SW 1271 (cell line): ENCODE measurements at places on chromosomes 1 and 21.

DNA sequence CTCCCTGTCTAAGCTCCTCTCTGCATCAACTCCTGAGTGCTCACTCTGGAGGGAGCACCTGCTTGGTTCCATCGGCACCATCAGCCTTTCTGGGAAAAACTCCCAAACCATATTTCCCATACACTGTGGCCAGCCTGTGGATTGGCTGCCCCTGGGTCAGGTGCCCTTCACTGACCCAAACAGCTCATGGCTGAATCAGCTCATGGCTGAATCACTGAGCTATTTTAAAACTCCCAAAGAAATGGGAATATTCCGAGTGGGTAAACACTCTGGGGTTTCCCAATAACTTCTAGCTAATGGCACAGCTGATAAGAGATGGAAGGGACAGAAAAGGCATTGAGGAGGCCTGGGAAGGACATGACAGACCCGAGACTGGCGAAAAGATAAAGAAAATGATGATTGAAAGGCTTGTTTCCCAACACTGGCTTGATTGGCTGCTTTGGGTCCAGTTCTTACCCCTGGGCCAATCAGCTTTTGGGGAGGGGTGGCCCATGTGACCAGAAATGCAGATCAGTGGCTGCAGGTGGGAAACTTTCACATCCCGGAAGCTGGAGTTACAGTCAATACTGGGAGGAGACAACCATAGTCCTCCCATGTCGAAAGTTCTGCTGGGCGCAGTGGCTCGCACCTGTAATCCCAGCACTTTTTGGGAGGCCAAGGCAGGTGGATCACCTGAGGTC, 37.3 kb upstream of the KAZN start:
- DNase-seq, result no peak

GRCh38 chr21:28069450-28069923, 923.2 kb downstream of the LTN1 start:
- DNase-seq, result no peak

GRCh38 chr1:155070158-155070621, 6.7 kb downstream of the EFNA4 start:
- DNase-seq, result no peak

DNA sequence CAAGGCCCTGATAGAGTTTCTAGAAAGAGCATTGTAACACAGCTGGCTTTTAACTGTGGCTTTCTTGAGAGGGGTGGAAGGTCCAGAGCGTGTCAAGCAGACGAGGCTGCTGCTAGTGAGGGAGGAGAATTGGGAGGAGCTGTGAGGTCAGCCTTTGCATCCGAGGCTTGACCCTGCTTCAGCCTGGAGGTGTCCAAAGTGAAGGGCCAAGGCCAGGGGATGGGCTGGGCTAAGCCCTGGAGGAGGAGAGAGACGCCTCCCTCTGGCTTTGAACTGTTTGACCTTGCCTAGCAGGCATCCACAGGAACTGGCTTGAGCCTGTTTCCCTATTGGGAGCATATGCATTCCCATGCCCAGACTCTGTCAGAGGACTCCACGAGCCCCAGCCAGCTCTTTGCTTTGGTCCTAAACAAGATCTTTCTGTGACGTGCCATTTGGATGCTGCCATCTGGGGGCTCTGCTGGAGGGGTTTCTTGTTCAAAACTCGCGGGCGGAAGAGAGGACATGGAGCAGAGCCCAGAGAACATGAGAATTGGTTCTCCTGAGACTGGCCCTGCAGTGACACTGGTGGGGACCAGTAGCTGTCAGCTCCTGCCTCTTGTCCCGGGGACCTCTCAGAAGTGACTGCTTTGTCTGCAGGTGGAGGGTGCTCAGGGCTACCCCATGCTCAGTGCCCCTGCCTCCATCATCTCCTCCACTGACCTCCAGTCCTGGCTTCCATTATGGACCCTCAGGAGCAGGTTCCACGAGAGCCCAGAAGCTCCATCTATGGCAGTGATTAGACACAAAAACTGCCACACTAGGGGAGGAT, 5.5 kb downstream of the ACTRT2 start:
- DNase-seq, result no peak

GRCh38 chr1:43970502-43970901, 692 bp downstream of the DPH2 start:
- DNase-seq, result no peak

DNA sequence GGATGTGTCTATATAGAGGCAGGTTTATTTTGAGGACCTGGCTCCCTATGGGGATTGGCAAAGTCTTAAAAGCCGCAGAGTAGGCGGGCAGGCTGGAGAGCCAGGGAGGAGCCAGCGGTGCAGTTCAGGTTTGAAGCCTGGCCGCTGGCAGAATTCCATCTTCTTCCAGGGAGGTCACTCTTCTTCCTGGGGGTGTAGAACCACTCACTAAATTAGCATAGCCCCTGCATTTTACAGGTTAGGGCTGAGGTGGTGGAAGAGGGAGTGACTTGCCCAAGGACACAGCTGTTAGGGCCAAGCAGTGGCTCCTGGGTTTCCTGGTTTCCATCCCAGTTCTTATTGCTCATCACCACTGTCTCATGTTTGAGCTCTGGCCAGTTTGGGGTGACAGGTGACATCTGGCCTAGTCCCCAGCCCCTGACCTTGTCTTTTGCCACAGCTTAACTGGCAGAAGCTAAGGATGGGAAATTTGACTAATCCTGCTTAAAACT, 1.4 kb downstream of the PINK1 start:
- DNase-seq, result no peak

- DNase-seq, result peak; percentile 88
Observed at GRCh38 chr1:58848818-58849411, 65.1 kb upstream of the JUN start.

DNA sequence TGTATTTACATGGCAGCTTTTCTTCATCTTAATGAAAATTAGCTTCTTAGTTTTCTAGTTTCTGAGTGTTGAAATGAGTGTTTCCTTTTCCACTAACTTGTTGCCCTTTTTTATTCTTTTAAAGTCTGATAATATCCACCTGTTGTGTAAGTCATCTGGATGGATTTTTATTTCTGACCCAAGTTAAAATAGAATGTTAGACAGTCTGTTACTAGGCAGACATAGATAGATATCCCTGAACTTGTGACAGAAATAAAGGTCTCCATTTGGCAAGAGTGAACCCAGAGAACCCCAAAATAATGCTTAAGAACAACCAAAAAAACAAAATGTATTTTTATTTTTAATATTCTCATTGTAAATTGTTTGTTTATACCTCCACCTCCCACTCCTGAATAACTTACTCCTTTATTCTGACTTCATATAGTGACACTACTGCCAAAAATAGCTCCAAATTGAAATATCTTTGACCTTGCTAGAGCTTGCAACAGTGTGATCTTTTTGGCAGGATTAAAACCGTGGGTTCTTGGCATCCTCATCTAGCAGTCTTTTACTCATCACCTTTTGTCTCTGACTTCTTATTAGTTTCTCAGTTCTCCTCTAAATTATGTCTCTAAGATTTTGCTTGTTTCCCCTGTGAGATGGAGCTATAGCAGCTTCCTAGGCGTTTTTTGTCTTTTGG, 26.9 kb upstream of the SH3D21 start:
- DNase-seq, result no peak

- no peak for DNase-seq
Observed at GRCh38 chr1:43639976-43640794, 9.8 kb upstream of the KDM4A start.

DNA sequence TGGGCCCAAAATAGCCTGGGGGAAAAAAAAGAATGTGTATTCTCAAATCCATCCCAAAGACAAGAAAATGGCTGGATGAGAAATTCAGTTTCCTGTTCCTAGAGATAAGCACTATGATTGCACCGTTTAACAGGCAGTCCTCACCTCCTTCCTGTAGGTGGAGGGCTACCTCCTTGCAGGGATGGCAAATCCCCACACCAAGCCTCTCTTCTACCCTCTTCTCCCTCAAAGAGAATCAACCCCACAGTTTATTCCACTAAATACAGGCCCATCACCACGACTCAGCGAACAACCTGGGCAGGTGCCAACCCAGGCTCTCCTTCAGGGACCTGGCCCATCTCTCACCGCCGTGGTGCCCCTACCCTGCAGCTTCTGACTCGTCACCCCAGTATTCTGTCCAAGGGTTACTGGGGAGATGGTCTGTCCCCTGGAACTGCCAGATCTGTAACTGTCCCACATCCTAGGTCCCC, 3.4 kb upstream of the CHD5 start:
- no peak for DNase-seq

DNA sequence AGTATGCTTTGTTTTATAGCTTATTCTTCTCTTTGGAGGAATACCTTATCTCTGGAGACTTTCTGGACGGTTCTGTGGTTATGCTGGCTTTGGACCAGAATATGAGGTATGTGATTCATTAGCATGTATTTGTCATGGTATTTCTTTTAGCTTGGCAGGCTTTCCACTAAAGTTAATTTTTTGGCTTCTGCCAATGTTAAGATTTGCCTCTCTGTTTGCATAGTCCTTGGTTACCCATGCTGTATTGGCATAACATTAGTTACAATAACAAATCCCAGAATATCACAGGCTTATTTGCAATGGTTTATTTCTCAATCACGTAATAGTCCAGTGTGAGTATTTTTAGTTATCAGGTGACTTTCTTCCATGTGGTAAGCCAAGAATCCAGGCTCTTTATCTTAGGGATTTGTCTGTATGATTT, 9.7 kb downstream of the ZMPSTE24 start:
- no peak for DNase-seq

- DNase-seq, result no peak
Observed at GRCh38 chr1:78676993-78677392, 27.4 kb downstream of the IFI44 start.

GRCh38 chr1:228346731-228347130, 59.9 kb downstream of the TRIM11 start:
- DNase-seq, result no peak

- no peak for DNase-seq
Observed at GRCh38 chr1:26021647-26022403, at the start of gene EXTL1. TSS of gene EXTL1 (plus strand) at chr1:26021775. CDS start at chr1:26022647, 872 bp downstream.

GRCh38 chr21:28754862-28755261, 237.8 kb downstream of the LTN1 start:
- DNase-seq, result no peak

DNA sequence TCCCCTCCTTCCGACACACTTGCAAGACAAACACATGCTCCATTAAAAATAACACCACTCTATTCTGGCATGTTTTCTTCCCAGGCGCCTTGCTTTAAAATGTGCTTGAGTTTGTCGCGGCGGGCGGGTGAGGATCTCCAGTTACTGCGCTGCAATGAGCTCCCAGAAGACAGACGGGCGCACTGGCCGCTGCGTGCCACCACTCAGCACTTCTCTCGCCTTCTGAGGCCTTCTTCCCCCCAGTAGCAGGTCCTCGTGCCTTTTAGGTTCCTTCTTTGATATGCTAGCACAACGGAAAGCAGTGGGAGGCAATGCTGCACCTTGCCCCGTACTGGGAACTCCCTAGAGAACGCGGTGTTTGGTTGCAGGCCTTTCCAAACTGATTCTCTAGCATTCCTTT, 279.5 kb upstream of the NR5A2 start:
- no peak for DNase-seq

DNA sequence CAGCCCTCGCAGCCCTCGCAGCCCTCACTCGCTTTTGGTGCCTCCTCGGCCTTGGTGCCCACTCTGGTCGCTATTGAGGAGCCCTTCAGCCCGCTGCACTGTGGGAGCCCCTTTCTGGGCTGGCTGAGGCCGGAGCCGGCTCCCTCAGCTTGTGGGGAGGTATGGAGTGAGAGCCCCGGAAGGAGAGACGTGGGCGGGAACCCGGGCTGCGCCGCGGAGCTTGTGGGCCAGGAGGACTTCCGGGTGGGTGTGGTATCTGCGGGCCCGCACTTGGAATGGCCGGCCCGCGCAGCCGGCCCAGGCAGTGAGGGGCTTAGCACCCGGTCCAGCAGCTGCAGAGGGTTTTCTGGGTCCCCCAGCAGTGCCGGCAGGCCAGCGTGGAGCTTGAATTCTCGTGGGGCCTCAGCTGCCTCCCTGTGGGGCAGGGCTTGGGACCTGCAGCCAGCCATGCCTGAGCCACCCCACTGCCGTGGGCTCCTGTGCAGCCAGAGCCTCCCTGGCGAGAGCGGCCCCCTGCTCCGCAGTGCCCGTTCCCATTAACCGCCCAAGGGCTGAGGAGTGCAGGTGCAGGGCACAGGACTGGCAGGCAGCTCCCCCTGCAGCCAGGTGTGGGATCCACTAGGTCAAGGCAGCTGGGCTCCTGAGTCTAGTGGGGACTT, 9.9 kb upstream of the CFHR2 start:
- no peak for DNase-seq

DNA sequence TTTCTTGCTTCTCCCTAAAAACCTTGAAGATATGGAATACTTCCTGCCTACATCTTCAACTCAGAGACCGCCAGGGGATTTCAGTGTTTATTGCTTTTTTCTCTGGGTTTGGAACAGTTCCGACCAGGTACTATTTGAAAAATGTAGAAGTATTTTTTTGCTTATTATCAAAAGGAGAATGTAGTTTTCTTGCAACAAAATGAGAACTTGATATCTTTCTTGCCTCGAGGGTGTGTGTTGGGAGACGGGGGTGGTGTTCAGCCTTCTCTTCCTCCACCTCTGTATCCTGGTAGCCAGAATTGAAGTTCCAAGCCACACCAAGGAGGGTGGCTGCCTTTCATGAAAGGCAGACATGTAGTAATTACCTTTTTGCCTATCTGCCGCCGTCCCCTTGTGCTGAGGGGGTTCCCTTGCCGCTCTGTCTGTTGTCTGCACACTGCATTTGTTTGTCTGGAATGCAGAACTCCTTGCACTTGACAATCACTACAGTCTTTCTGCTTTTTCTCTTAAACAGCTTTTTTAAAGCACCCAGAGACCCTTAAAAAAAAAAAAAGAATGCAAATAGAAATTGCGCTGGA, 212.1 kb downstream of the PBX1 start:
- DNase-seq, result no peak

GRCh38 chr1:100308777-100309176, 42.8 kb downstream of the RTCA start:
- DNase-seq, result no peak
